ENCODE measurements at places on chromosomes 3 and 15.

GRCh38 chr3:183013856-183014255, 33.5 kb upstream of the DCUN1D1 start:
- DNase-seq = no peak

DNA sequence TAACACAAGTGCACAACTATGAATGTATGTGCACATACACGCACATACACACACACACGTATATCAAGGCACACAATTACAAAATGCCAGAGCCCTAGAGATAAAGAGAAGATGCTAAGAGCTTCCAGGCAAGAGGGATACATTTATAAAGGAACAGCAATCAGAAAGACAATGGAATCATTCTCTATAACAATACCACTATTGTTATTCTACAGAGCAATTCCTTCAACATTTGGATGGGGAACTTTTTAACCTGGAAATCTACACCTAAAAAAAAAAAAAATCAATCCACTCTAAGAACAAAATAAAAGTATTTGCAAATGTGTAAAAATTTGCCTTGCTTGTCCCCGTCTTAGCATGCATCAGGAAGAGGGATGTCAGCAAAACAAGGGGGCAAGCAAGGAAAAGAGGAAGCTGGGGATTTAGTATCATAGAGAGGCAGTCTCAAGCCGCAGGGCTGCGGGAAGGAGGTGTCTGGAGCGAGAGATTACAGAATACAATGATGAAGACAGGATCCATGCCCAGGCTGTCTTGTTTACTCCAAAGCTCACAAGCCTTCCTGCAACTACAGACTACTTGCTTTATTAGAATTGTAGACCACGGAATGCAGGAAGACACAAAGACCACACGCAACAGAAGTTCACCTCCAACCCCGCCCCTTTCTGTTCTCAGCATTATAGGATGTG, 220.2 kb downstream of the NTRK3 start:
- no peak for DNase-seq

- DNase-seq = no peak
These were observed 249.1 kb upstream of the MCTP2 start for GRCh38 chr15:93982226-93982727.

- no peak for DNase-seq
These were observed 756 bp upstream of the RMDN3 start for GRCh38 chr15:40755812-40756208.

GRCh38 chr3:152139651-152140050, 129.1 kb upstream of the MBNL1 start:
- DNase-seq = no peak

- no peak for DNase-seq
These were observed 134.1 kb upstream of the MNS1 start for GRCh38 chr15:56598991-56599390.
